ENCODE measurements at places on chromosomes 3 and 15. TPM values are rescaled to one million over a fixed set of nuclear protein-coding genes. Genes with fewer than 3 reads are reported as not detected.
A peak's percentile ranks its signal among the peaks of the same experiment; 100 is the strongest.

CPLX3 gene
- not detected for total RNA-seq

LRRIQ4 gene
- not detected for total RNA-seq

DNA sequence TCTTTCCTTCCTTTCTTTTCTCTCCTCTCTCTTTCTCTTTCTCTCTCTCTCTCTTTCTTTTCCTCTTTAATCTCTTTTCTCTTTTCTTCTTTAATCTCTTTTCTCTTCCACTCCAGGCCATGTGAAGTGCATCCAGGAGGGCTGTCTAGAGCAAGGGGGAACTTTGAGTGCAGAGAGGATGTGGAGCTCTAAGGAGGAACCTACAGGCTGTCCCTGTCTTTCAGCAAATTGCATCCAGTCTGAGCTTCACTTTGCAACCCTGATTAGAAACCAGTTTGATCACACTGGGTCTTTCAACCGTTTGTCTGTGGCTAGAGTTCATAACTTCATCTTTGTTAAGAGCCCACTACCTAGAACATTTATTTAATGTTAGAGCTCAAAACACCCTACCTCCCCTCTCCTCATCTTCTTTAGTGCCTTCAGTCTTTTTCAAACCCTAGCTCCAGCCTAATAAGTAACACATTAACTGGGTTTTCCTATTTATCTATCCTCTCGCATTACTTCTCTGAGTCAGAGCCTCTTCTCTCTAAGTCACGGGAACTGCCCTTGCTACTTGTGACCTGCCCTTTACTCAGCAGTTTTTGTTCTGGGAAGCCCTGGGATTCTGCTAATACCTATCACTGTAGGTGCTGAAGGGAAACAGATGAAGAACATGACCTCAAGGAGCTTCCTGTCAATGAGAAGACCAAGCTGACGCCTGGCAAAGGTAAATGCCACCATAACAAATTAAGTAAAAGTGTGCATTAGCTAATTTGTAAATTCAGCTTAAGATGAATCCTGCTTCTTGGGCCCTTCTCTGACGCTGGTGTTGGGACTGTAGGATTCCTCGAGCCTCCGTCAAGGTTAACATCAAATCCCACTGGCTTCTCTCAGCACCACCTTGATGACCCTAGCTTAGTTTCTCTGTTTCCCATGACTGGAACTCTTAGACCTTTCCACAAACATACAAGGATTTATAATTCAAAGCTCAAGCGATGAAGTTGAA lies at the start of gene GCNT3:
Gene GCNT3, plus strand, starts transcription at position 508 of the 985 bp plus-strand sequence. CDS start 6,456 bp downstream, outside the sequence.
- no peak within 1 kb of the TSS for H3K4me3 ChIP-seq
- DNase-seq = no peak
- no peak within 1 kb of the TSS for H3K27ac ChIP-seq

GRCh38 chr3:63979093-63979885 lies 44.0 kb downstream of the PSMD6 start:
- no peak for DNase-seq
- no peak overlapping the region for H3K27ac ChIP-seq
- H3K4me1 ChIP-seq = peaks cover 14% of the 10 kb centered on the region
- no peaks in the 10 kb centered on the region for H3K27me3 ChIP-seq

TMEM266 gene
- total RNA-seq = 0.21 TPM

DNA sequence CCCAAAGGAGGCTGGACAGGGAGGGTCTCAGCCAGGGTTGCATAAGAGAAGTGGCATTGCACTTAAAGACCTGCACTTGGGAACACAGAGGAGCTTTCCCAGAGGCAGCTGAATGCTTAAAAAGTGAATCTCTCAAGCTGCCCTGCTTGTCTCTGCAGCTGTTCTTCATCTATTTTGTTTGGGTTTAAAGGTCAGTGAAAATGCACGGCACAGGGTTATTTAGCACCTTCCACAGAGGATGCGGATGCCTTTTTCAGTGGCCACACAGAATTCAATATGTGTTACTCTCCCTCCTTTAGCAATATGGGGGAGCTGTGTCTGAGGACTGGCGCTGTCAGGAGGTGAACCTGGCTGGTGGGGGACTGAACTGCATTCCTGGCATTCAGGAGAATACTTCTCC lies 22.7 kb upstream of the CTNNB1 start:
- no peaks in the 10 kb centered on the region for H3K36me3 ChIP-seq
- H3K4me1 ChIP-seq = peaks cover 7% of the 10 kb centered on the region

DNA sequence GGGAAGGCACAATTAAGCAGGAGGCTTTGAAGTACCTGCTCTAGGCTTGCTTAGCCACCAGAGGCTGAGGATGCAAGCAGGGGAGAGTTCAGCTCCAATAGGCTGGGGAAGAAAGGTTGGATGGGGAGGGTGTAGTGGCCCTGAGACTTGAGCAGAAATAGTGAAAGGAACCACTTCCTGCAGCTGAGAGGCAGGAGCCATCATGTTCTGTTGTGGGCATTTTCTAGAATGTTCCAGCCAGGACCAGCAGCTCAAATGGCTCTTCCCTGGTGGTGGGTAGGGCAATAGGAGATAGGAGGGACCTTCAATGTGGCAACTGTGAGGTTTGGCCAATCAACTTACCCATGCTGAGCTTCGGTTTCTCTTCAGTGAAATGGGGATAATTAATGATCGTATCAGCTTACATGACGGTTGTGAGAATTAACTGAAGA lies 79.1 kb upstream of the CGNL1 start:
- H3K27me3 ChIP-seq = no peaks in the 10 kb centered on the region
- no peaks in the 10 kb centered on the region for H3K36me3 ChIP-seq
- no peak for DNase-seq
- H3K27ac ChIP-seq = no peak overlapping the region
- no peak overlapping the region for H3K4me3 ChIP-seq

- no peak overlapping the region for H3K27ac ChIP-seq
- peaks cover 20% of the 10 kb centered on the region for H3K4me1 ChIP-seq
- no peak overlapping the region for H3K4me3 ChIP-seq
- no peaks in the 10 kb centered on the region for H3K27me3 ChIP-seq
- DNase-seq = no peak
Observed at GRCh38 chr3:133390715-133391114, 9.1 kb upstream of the BFSP2 start.

EBLN2 gene
- 2.1 TPM for total RNA-seq

DNA sequence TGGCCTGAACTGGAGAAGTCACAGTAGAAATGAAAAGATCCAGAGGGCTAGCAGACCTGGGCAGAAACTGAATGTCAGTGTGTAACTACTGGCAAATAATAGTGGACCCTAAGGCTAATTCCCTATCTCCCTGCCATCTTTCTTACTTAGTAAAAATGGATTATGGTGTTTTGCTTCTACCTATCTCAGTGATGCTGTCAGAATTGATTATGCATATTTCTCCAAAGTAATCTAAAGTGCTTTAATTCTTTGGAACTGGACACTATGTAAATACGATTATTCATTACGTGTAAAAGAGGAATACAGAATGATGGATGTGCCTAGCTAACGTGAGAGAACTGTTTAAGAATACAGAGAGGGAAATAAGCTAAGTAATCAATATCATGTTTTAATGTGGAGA lies 651.9 kb downstream of the NLGN1 start:
- no peaks in the 10 kb centered on the region for H3K4me1 ChIP-seq
- H3K4me3 ChIP-seq = no peak overlapping the region
- no peaks in the 10 kb centered on the region for H3K27me3 ChIP-seq
- DNase-seq = no peak
- no peaks in the 10 kb centered on the region for H3K36me3 ChIP-seq

DNA sequence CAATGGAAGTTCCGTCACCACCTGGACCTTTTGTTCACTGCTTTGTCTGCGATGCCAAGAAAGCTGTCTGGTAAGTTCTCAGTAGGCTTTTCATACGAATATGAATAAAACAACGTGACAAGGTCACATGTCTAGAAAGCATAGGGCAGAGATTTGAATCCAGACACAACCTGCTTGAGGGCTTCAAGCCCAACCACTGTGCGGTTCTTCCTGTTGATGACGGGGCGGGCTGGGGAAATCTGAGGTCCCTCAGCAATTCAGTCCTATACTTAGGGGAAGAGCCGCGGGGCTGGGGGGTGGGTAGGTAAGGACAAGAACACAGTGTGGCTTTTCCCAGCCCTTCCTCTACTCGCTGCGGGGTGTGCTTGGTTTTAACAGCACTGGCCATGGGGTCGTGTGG lies 32.4 kb upstream of the SMAD3 start:
- no peaks in the 10 kb centered on the region for H3K36me3 ChIP-seq
- no peak overlapping the region for H3K4me3 ChIP-seq
- H3K4me1 ChIP-seq = peaks cover 33% of the 10 kb centered on the region
- H3K27ac ChIP-seq = no peak overlapping the region

- no peak for DNase-seq
- H3K36me3 ChIP-seq = no peaks in the 10 kb centered on the region
- H3K4me3 ChIP-seq = no peak overlapping the region
Observed at GRCh38 chr3:89586676-89587075, 479.3 kb downstream of the EPHA3 start.

GRCh38 chr3:168273036-168273435 lies 177.3 kb upstream of the GOLIM4 start:
- no peak overlapping the region for H3K4me3 ChIP-seq
- no peaks in the 10 kb centered on the region for H3K36me3 ChIP-seq
- no peak overlapping the region for H3K27ac ChIP-seq
- H3K4me1 ChIP-seq = no peaks in the 10 kb centered on the region

DNA sequence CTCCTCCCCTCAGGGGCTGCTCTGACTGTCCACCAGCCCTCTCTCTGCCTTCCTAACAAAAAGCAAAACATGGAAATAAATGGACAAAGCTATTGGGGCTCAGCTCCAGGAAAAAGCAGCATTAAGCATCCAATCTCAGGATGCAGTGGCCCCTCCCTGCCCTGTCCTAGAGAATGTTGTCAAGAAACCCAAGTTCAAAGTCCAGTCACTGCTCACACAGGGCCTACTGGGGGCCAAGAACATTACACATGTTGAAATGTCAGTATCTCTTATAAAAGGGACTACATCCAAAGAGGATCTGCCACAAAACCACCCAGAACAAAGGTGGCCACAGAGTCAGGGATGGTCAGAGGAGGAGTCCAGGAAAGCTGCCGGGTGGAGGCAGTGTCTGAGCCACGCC lies 7.6 kb upstream of the GRIP2 start:
- no peaks in the 10 kb centered on the region for H3K27me3 ChIP-seq
- no peak overlapping the region for H3K4me3 ChIP-seq
- DNase-seq = no peak
- no peak overlapping the region for H3K27ac ChIP-seq
- H3K36me3 ChIP-seq = no peaks in the 10 kb centered on the region

DNA sequence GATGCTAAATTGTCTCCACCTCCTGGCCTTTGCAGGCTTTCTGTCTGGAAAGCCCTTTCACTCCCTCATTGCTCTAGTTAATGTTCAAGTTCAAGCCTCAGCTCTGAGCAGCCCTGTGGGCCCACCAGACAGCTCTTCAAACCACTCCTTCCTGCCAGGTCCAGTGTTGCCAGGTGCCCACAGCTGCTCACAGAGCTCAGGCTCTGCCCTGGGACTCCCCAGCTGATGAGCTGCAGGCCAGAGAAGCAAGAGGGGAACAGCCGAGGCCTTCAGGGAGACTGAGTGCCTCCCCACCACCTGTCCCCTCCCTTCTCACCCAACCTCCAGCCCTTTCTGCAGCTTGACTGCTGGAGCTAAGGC lies 1.3 kb upstream of the ZBTB47 start:
- peaks cover 37% of the 10 kb centered on the region for H3K36me3 ChIP-seq
- H3K4me1 ChIP-seq = peaks cover 55% of the 10 kb centered on the region
- H3K4me3 ChIP-seq = no peak overlapping the region

GRCh38 chr3:45098310-45098709 lies 47.9 kb downstream of the CDCP1 start:
- H3K27ac ChIP-seq = no peak overlapping the region
- H3K27me3 ChIP-seq = no peaks in the 10 kb centered on the region
- no peaks in the 10 kb centered on the region for H3K36me3 ChIP-seq
- no peak for DNase-seq
- H3K4me3 ChIP-seq = no peak overlapping the region
- H3K4me1 ChIP-seq = peaks cover 3% of the 10 kb centered on the region

SLC15A2 gene
- total RNA-seq = not detected

P3H2 gene
- total RNA-seq = 166 TPM

SLC26A6 gene
- 16.4 TPM for total RNA-seq

CEP70 gene
- total RNA-seq = 11.8 TPM

DNA sequence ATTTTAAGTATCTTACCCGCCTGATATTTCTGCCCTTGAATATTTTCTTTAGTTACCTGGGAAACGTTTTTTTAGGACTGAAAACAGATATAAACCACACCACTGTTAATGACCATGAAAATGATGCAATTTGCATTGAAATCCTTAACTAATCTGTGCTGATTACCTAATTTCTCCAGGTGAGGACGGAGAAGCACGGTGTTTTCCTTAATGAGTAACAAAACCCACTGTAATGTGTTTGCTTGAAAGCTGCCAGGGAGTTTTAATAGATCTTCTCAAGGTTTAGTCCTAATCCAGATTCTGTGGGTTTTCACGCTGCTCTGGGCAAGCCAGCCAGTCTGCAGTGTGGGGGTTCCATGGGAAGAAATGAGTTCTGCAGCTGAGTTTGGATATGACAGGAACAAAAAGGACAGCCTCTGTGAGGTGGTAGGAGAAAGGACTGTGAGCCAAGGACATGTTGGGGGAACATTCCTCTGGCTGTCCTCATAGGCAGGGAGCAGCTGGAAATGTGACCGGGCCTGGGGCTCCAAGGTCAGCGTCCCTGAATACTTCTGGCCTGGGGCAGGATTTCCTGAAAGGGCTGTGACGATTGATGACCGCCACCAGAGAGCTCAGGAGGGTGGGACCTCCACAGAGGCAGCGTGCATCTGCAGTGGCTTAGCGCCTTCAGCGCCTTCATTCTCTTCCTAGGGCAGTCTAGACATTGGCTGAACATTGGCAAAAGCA lies 18.6 kb downstream of the THSD4 start:
- no peaks in the 10 kb centered on the region for H3K27me3 ChIP-seq
- H3K36me3 ChIP-seq = no peaks in the 10 kb centered on the region
- H3K4me1 ChIP-seq = peaks cover 44% of the 10 kb centered on the region
- no peak for DNase-seq
- no peak overlapping the region for H3K4me3 ChIP-seq

- peaks cover 31% of the 10 kb centered on the region for H3K4me1 ChIP-seq
- DNase-seq = peak; percentile 46
- no peaks in the 10 kb centered on the region for H3K36me3 ChIP-seq
- peak overlapping the region; percentile 38 for H3K27ac ChIP-seq
Observed at GRCh38 chr3:129795186-129796010, 98.1 kb downstream of the TMCC1 start.

NLGN1 gene
- 3.2 TPM for total RNA-seq

DNA sequence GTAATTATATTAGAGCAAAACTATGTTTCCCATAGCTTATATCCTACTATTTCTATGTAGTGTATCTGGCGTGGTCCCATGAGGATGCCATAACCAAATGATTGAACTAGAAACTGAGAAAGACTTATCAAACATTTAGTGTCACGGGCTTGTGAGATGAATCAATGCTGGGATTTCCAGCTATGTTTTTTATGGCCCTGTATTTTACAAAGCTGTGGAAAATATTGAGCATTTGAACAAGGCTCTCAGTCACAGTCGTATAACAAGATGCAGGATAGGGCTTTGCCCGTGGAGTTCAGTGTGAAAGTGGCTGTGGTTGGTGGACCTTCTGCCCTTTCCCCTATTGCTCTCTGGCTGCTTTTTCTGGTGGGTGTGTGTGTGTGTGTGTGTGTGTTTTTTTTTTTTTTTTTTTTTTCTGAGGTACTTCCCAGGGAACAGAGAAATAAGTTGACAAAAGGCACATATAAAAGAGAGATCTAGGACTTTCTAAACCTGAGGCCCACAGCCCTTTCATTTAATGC lies 60.7 kb downstream of the CACNA1D start:
- no peaks in the 10 kb centered on the region for H3K4me1 ChIP-seq
- no peak for DNase-seq
- no peak overlapping the region for H3K4me3 ChIP-seq

Data from SJSA1 (cell line).